Hematopoietic multipotent progenitor cell (in vitro differentiated cells): ENCODE measurements at places on chromosomes 12 and 14.

- no peak for DNase-seq
Measured at GRCh38 chr12:27289414-27289813, 43.2 kb upstream of the BMAL2 start.

DNA sequence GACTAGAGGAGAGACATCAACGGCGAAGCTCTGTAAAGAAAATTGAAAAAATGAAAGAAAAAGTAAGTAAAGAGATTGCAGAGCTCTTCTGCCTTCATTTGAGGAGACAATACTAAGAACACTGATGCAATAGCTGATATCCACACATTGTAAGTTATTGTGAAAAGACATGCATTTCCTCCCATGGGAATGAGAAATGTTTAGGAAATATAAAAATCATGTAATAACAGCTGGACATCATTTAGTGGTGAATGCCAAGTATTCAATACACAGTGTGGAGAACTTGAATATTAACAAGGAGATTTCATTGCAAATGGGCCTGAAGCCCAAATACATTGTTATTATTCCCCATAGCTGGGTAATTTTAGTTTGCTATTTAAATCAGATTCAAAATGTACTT is 179.2 kb downstream of the KICS2 start:
- no peak for DNase-seq

- no peak for DNase-seq
Measured at GRCh38 chr14:22483863-22484593, 105.0 kb downstream of the DAD1 start.

DNA sequence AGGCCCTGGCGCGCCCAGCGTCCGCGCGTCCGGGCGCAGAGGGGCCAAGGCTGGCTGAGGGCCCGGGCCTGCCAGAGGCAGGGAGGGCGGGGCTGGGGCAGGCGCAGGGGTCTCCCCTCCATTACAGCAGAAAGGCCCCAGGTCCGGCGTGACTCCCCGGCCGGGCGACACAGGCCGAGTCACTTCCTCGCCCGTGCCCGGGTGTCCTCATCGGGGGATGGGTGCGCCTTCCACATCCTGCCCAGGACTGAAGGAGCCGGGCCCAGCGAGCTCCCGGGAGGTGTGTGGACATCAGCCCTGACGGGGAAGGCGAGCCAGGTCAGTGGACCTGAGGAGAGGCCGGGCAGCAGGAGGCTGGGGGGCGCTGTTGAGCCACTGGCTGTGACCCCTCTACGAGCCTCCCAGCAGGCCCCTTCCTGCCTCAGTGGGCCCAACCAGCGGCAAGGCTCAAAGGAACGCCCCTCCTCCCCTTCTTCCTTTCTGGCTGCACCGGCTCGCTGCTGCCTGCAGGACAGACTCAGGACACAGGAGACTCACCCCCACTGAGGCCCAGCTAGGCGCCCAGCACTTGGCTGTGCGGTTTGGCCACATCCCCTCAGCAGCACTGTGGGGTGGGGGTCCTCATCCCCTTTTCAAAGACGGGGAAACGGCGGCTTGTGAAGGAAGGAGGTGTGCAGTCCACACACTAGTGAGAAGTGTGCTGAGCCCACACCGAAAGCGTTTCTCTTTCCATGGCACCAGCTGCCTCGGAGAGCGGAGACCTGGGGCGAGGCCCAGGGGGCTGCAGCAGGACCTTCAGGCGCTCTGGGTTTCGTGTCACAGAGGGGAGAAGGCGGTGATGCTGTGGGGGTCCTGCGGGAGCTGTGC is 606 bp downstream of the TNFAIP2 start:
- DNase-seq = no peak

DNA sequence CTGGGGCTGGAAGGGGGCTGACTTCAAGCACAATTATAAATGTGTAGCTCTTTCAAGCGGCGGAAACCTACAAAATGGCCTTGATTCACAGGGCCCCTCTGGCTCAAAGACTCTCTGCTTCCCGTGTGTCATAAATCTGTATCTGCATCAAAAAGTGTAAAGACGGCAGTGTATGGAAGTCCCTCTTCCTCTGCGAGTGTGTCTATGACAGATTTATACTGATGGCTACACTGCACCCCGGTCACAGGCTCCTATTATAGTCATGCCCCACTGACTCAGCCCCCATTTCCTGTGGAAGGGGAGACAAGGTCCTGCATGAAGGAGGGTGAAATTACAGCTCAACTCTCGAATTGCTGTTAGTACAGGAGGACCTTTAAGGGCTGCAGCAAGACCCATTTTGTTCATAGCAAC is 68.6 kb downstream of the HMGA2 start:
- peak; percentile 78 for DNase-seq

DNA sequence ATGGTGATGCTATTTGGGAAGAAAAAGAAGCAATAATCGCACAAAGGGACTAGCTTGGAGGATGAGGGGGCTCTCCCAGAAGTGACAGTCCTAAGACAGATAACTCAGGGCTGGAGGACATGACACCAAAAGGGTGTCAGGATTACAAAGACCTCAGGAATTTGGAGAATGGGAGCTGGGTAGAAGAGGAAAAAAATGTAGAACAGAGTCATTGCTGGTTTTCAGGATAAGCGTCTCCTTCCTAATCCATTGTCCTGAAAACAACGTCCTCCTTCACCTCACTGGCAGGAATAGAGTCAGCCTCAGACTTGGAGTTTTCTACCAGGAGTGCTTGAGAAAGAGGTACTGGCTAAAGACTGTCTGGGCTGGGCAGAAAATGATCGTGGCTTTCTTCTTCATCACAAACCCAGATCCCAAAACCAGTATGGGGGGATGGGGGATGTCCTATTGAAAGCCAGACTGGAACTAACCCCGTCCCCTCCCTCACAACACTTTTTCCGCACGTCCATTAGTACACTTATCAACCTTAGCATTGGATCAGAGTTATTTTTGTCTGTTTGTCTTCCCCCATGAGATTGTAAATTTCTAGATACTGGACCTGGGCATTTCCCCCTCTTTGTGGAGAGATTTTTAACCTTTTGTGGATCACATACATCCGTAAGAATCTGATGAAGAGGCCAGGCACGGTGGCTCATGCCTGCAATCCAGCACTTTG is 14.3 kb downstream of the B4GALNT3 start:
- DNase-seq = no peak

GRCh38 chr12:122937622-122938091 is 28.6 kb downstream of the ABCB9 start:
- no peak for DNase-seq

DNA sequence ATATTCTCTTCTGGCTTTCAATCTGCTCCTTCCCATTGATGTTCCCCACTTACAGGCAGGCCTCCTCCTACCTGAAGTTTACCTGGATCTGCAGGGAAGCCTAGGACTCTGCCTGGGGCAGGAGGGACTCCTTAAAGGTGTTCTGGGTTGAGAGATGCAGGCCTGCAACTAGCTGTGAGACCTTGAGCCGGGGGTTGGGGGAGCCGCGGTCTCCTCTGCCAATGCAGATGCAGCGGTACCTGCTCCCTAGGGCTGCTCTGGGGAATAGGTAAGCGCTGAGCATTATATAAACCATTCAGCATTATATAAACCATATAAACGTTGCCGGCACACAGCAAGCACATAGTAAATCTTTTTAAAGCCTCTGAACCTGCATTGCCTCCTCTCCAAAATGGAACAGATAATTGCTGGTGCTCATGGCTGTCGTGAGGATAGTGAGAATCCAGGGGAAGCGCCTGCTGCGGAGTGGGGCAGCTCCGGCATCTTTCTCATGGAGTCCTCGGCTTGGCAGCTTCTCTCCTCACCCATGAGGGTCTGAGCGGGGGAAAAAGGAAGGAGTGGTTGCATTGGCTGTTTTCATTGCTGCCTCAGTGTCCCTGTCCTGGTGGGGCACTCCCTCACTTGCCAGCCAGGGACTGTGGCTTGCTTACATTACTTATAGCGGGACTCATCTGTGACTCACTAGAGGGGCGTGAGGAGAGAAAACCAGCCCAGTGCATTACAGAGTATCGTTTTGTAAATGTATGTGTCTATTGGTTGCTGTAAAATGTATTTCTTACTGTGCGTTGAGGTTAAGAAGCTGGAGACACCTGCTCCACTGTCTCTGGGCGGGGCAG is 12.5 kb upstream of the KRT80 start:
- no peak for DNase-seq

- DNase-seq = no peak
Measured at GRCh38 chr12:51383269-51383905, 7.8 kb downstream of the GALNT6 start.

DNA sequence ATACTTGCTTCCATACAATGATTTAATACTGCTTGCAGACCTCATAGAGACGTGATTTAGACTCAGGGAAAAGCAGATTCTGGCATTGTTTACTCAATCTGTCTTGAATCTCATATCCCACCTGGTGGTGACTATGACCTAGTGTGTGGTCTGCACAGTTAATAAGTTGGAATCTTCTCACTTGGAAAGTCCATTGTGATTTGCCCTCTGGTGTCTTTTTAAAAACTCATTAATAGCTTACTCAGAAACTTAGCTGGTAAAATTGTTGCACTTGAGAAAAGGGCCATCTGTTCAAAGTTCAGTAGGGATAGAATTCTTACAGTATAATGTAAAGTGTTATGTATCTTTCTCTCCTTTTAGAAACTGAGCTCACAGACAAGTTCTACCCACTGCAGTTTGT is 106.0 kb downstream of the PELI2 start:
- DNase-seq = no peak

DNA sequence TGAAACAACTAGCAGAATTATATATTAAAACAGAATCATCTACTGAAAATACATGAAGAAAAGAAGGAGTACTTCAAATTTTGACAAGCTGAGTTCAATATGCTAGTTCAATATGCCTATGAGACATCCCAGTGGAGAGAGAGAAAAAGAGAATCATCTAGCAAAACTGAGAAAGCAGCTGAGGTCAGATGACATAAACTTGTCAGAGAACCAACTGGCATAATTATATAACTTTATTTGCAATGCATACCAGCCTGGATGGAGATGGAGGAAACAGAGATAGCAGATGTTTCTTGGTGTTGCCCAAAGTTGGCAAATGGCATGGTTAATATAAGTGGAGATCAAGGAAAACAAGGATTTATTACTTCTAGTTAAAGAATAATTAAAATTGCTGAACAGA is 148.7 kb upstream of the PDZRN4 start:
- no peak for DNase-seq

GRCh38 chr12:78095623-78096022 is 264.9 kb downstream of the NAV3 start:
- no peak for DNase-seq

GRCh38 chr14:105480807-105481801 is 5.6 kb upstream of the CRIP1 start:
- DNase-seq = peak; percentile 88

DNA sequence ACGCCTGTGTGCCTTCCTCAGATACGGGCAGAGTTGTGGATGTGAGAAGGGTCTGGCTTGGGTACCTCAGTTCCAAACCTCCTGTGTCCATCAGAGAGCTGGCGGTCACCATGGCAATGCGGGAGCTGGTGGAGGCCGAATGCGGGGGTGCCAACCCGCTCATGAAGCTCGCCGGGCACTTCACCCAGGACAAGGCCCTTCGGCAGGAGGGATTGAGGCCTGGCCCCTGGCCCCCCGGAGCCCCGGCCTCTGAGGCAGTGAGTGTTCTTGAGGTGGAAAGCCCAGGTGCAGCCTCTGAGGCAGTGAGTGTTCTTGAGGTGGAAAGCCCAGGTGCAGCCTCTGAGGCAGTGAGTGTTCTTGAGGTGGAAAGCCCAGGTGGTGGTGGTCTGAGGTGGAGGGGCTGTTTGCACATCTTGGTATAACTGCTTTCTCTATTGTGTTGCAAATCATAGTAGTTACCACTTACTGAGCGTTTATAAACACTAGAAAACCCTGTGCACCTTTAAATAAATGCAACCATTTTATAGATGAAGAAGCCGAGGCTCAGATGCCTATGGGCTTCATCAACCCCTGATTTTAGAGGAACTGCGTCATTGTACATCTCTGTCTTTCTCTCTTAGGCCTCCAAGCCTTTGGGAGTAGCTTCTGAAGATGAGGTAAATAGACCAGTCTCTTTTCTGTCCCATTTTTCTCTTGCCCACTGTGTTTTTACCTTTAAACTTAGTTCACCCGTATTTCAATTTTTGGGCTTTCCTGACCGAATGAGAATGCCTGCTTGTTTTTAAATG is 976 bp downstream of the PEX5 start:
- no peak for DNase-seq

- DNase-seq = no peak
Measured at GRCh38 chr14:103628221-103628683, 759 bp upstream of the KLC1 start.

DNA sequence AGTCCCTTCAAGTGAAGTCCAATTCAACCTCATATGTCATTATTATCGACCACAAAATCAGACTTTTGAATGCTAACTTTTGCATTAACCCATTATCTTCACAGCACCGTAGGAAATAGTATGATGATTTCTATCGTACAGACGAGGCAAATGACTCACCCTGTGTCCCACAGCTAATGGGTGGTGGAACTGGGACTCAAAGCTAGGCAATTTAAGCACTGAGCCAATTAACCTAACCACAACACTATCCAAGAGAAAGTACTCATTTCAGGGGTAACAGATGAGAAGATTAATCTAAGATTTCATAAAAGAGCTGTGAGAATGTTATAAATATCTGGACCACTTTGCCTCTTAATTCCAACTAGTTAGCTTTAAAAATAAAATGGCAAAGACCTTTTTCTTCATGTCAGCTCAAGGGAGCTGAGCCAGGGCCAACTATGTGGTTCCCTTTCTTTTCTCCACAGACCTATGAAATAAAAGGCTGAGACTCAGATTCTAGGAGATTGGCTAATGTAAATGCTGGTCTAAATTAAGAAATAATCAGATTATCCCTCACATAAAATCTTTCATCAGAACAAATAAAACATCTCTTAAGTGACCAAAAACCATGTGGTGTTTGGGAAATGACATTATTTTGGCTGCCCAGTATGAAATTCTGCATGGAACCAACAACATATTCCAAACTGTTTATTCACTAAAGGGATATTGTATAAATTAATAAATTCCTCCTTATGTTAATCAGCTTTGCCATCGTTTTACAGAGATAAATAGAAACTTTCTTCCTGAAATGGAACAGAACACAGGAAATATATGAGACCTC is 4.9 kb downstream of the PTGER2 start:
- no peak for DNase-seq

DNA sequence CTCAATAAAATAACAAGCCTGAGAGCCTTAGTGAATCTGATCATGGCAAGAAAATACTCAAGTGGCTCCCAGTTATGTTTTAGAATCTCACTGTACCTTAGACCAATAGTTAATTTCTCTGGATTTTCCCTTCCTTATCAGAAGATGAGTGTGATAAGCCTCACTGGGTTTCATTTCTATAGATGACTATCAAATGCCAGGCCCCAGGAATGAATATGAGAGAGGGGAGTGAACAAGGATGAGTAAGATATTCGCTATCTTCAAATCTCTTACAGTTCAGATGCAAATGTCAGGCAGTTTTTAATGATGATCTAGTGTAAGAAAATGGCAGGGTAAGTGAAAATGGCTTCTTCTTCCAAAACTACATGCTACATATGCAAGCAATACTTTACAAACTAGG is 26.1 kb upstream of the OR10P1 start:
- no peak for DNase-seq

DNA sequence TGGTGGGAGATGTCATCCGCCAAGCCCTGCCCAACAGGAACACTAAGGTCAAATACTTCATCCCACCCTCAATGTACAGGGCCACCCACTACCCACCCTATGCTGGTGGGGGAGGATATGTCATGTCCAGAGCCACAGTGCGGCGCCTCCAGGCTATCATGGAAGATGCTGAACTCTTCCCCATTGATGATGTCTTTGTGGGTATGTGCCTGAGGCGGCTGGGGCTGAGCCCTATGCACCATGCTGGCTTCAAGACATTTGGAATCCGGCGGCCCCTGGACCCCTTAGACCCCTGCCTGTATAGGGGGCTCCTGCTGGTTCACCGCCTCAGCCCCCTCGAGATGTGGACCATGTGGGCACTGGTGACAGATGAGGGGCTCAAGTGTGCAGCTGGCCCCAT is 3.5 kb downstream of the B3GNT4 start:
- DNase-seq = no peak
